ENCODE measurements at places on chromosomes 7 and 10. TPM values are rescaled to one million over a fixed set of nuclear protein-coding genes. Genes with fewer than 3 reads are reported as not detected.

Gene KBTBD2
- 113 TPM for total RNA-seq

DNA sequence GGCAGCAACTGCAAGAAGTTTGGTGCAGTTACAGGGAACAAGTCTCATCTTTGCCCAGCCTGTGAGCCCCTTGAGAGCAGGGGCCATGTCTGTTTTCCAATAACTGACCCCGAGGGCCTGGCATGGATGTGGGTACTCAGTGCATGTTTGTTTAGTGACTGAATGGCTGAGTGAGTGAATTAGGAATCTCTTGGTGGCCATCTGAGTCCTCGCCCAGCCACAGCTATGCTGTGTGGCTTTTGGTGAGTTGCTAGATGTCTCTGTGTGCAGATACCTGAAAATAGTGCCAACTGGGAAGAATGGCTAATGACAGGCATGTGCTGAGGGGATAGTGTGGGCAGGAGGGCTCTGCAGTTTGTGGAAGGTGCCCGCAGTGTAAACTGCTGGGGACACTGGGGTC lies 54.4 kb upstream of the PCBD1 start:
- no peak for DNase-seq

DNA sequence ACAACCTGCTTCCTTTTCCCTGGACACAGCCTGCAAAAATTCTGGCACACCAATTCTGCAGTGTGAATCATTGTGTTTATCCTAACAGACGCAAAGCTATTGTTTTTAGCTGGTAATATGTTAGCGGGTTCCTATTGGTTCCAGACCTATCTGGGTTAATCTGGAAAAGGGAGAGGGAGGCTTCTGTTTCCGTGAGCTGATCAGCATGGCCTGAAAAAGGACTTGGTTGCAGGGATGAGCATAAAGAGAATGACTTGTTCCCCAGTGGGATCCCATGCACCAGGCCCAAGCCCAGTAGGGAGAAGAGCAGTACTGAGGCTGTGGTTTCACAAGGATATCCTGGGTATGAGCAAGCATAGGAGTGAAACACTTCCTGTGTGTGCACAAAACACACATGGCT lies 78.4 kb downstream of the PDE1C start:
- no peak for DNase-seq

DNA sequence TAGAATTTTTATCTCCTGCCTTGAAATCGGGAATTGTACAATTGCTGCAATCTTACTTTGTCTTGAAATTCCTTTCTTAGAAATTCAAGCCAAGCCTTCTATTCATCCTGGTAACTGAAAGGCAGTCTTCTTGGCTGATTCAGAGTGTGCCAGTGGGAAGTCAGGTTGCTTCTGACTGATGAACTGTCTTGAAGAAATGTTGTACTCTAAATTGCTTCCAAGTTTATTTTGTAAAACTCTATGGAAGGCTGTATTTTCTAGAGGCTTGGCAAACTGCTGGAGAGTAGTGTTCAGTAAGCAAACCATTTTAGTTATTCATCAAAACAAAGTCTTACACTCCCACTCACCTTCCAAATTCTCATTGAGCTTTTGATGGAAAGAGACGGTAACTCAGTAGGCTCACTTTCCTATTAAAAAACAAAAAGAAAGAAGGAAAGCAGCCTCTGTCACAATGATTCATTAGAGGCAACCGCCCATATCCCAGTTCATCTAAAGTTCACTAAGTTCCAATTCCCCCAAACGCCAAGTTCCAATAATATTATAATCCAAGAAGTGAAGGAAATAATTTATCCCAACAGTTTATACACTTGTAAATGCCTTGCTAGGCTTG lies 187.9 kb upstream of the MALRD1 start:
- no peak for DNase-seq

DNA sequence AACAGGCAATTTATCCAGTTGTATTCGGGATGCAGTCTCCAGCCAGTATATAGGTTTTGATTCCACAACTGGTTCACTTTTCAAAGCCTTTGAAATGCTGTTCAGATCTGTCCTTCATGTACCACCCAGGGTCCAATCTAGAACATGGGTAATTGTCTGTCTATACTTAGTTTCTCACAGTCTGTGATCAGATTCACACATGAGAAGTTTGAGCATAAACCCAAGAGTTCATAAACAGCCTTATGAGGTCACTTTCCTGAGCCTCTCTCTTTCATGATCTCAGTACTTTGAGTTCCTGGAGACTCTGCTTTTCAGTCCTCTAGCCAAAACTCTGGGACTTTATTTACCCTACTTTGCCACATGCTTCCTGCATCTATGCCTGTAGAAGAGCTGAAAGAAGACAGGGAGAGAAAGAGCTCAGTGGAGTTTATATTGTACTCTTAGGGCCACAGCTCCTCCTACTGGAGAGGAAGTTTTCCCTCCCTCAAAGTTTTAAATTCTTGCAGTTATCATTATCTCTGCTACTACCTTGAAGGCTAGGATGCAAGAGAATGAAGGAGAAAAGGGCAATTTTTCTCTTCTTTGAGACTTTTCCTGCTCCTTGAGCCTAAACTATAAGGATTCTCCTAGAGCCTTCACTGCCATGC lies 172.0 kb downstream of the ZEB1 start:
- DNase-seq = no peak

Gene TDRD1
- total RNA-seq = under 0.01 TPM

Gene GRID2IP
- 1.2 TPM for total RNA-seq

- DNase-seq = no peak
Observed at GRCh38 chr10:114930320-114930719, 7.7 kb upstream of the TRUB1 start.

DNA sequence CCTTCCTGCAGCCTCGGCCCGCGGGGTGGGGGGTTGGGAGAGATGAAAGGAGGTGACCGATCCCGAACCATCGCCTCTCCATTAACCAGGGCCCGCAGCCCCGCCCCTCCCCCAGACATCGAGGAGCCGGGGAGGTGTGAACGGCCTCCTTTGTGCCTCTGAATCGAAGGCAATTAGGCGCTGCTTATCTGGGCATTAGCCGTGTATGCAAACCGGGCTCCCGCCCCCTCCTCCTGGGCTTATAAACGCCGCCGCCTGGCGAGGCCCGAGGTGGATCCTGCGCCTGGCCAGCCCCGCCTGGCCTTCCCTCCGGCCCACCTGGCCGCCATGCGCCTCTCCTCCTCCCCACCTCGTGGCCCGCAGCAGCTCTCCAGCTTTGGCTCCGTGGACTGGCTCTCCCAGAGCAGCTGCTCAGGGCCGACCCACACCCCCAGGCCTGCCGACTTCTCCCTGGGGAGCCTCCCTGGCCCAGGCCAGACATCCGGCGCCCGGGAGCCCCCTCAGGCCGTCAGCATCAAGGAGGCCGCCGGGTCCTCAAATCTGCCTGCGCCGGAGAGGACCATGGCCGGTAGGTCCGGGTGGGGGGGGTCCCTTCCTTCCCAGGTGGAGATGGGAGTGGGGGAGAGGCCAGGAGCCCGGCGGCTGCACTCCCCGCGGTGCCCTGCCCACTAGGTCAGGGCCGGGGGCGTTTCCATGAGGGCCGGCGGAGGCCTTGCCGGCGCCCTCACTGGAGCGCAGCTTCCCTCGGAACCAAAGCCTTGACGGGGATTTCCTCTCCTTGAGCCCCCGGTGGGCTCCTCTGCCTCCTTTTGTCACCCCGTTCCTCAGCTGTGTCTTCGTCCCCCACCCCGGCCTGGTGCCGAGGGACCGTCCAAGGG lies at the start of gene VENTX:
VENTX (plus strand) TSS at position 268 of the 878 bp plus-strand sequence; CDS start at position 328, 60 bp downstream.
- DNase-seq = no peak

- DNase-seq = no peak
Observed at GRCh38 chr7:36943591-36944435, 219.5 kb upstream of the AOAH start.

DNA sequence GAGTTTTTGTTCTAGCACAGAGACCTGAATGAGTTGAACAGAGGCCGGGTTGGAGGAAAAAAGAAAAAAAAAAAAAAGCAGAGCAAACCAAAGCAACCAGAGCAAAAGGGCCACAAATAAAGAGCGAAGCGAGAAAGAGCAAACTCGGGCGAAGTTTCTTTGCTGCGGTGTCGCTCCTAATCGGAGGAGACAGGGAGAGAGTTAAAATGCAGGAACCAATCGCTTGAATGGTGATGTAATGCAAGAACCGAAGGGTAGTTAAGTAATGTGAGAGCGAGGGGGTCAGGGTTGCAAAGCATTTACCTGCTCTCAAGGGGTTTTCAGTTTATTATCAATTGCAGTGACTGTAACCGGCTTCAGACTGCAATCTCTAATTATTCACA lies 271.7 kb downstream of the TRIL start:
- no peak for DNase-seq

GRCh38 chr7:121138262-121138933 lies 149.9 kb downstream of the CPED1 start:
- DNase-seq = no peak

Gene C10orf143
- 1.1 TPM for total RNA-seq

DNA sequence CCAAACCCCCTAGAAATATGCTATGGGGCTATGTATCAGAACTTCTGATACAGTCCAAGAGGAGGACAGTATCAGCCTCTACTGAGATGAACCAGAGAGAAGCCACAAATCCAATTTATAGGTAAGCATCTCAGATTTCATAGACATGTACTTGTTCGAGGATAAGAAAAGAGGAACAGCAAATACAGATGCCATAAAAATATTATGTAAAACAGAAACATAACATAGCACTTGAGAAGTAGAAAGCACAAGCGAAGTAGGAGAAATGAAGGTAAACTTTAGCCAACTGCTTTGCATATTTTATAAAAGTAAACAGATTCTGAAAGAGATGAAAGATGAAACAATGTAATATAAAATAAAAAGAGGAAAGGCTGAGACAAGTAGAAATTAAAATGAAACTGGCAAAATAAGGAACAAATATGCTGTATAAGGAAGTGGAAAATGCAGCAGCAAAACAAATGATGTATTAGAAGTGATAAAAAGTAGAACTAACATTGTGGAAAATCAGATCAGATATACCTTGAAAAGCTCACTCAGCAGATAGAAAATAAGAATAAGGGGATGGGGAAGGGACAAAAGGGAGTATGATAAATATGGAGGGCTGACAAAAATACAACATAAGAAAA lies 135.1 kb downstream of the SKAP2 start:
- no peak for DNase-seq

Gene SMURF1
- total RNA-seq = 24.6 TPM

GRCh38 chr7:120838281-120838682 lies 19.7 kb downstream of the TSPAN12 start:
- DNase-seq = no peak

- DNase-seq = peak; percentile 12
Observed at GRCh38 chr10:61140765-61141392, 196.9 kb upstream of the RHOBTB1 start.

Gene EPHB6
- total RNA-seq = 55.8 TPM

Gene SHH
- 0.62 TPM for total RNA-seq

GRCh38 chr7:138890499-138891445 lies 90.4 kb downstream of the KIAA1549 start:
- no peak for DNase-seq

DNA sequence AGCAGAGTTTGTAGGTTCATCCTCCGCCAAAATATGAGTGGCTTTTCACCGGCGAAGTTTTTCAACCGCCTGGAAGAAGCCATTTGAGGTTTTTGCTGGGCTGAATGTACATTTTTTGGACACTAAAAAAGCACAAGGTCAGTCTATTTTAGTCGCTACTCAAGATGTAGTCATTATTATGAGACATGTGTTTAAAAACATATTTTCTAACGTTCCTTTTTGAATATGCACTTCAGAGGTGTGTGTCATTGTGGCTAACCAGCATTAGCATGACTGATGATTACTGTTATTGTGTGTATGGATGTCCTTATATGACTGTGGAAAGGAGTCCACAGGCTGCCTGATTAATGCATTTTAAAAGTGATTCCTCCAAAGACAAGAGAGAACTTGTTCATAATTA lies 605.4 kb downstream of the INHBA start:
- DNase-seq = no peak

Gene NPFFR1
- 0.31 TPM for total RNA-seq

DNA sequence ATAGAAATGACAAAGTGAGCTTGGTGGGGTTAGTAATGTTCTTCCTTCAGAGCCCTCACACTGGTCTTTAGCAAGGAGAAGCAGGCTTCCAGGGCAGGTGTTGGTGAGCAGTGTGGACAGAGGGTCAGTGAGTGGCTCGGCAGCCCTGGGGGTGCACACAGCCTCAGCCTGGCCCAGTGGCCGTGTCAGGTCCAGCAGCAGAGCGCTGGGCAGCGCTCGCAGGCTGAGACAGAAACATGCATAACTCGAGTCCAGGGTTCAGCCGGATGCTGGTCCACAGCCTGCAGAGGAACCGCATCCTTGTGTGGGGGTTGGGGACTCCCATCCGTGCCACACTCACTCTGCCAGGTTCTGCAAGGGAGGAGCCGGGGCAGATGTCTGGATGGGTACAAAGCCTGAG lies 11.0 kb upstream of the ZNF853 start:
- DNase-seq = peak; percentile 14

DNA sequence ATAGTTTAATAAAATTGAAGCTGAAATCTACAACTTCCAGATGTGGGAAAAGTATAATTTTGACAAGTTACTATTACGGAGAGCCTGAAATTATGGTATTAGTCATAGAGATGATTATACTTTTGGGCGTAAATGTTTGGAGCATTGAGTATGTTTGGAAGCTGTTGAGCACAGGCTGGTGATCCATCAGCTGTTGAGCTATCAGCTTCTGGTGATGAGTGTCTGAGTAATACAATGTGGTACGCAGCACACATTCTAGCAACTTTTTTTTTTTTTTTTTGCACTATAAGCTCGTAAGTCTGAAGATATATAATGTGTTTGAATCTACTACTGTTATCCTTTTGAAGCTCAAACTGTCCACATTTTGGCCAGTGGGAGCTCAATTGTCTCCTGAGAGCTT lies 123.4 kb downstream of the ATE1 start:
- DNase-seq = no peak

Gene CLDN4
- 0.31 TPM for total RNA-seq

Gene ZNF365
- total RNA-seq = 29.6 TPM

GRCh38 chr10:49442863-49443262 lies 47.0 kb upstream of the DRGX start:
- no peak for DNase-seq

- DNase-seq = no peak
Observed at GRCh38 chr7:140655511-140656408, 15.1 kb upstream of the DENND2A start.

DNA sequence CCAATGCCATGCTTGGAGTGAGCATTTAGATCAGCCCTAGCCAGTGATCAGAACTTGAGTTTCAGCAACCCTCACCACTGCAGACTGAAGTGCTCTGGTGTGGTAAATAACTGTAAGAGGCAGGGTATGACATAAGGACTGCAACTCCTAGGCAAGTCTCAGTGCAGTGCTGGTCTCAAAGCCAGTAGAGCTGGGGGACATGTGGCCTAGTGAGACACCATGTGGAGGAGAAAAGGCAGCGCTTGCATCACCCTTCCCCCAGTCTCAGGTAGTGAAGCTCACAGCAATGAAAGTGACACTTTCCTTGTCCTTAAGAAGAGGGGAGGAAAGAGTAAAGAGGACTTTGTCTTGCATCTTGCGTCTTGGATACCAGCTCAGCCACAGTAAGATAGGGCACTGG lies 386.8 kb upstream of the POT1 start:
- no peak for DNase-seq

All from occipital lobe (tissue), 3 donors.